WTC11 (cell line): ENCODE measurements at places on chromosomes 4 and X.

GRCh38 chr4:43014256-43014655 lies 121.7 kb downstream of the GRXCR1 start:
- H3K4me1 ChIP-seq: no peaks in the 10 kb centered on the region
- no peaks in the 10 kb centered on the region for H3K36me3 ChIP-seq
- no peaks in the 10 kb centered on the region for H3K27me3 ChIP-seq
- no peak for DNase-seq
- no peak overlapping the region for H3K4me3 ChIP-seq

DNA sequence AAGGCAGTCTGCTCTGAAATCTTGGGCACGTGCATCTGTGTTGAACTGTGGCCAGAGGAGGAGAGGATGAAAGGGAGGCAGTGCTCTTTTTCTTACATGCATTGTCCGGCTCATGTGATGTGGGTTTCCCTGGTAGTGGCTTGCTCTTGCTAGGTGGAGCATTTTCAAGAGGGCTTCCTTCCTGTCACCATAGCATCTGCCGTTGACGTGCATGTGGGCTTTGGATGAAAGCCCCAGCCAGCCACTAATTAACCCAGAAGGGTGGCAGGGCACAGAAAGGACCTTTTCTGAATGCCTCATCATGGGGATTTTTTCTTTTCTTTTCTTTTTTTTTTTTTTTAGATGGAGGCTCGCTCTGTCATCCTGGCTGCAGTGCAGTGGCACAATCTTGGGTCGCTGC lies 121.3 kb downstream of the GPR143 start:
- no peaks in the 10 kb centered on the region for H3K27me3 ChIP-seq
- no peak overlapping the region; the same call in 1 of the 2 replicates for H3K27ac ChIP-seq
- H3K4me3 ChIP-seq: no peak overlapping the region
- no peak for DNase-seq
- no peaks in the 10 kb centered on the region for H3K36me3 ChIP-seq

DNA sequence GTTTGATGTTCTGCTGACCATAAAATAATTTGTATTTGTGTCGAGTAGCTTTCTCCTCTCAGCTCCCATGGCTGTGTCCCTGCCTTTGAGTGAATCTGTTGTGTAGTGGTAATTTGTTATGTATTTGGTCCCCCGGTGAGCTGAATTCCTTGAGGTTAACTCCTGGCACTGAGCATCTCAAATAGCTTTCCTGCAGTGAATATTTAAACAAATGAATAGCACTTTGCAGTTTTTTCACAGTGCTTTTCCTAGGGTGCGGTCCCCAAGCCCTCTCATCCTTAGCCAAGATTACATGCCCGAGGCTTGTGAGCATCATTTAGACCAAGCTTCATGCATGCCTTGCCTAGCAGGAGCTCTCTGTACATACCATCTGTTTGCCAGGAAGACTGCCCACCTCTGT lies 74.2 kb downstream of the CLDN34 start:
- H3K27ac ChIP-seq: peak overlapping the region; percentile 94
- no peaks in the 10 kb centered on the region for H3K27me3 ChIP-seq
- H3K36me3 ChIP-seq: peaks cover 4% of the 10 kb centered on the region
- H3K4me3 ChIP-seq: 0 out of 2 replicates have a peak overlapping the region, but pooled peaks have one; percentile 20

DNA sequence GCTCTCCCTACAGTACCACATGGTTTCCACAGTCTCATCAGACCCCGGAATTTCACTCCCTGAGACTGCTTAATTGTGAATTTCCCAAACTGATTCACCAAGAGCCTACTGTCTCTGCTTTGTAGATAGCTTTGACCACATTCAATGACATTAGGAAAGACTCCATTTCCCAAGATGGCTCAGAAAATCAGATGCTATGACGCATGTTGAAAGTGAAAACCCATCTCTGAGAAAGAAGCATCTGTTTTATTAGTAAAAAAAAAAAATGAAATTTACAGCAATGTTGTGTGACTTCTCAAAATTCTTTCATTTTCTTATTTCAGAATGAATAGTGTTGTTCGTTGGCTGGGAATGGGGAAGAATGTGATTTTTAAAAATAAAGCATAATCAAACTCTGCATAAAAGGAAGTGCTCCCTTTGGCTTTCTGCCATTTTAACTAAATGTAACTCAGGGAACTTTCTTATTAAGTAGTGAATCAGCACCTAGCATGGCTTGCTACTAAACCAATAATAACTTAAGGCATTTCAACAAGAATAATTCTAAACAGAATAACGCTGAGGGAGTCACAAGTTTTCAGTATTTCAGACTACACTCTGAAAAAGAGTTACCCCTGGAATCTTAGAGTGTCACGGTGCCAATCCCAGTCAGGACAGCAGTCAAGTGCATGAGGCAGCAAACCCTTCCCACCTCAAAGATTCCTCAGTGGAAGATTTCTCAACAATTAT lies 97.4 kb upstream of the MYOZ2 start:
- H3K27me3 ChIP-seq: no peaks in the 10 kb centered on the region
- no peak overlapping the region for H3K27ac ChIP-seq
- no peak overlapping the region for H3K4me3 ChIP-seq
- H3K4me1 ChIP-seq: peaks cover 66% of the 10 kb centered on the region

- H3K36me3 ChIP-seq: no peaks in the 10 kb centered on the region
- H3K27ac ChIP-seq: no peak overlapping the region
- no peak for DNase-seq
- no peaks in the 10 kb centered on the region for H3K4me1 ChIP-seq
- no peak overlapping the region for H3K4me3 ChIP-seq
Measured at GRCh38 chr4:146285037-146285436, 70.7 kb downstream of the REELD1 start.

DNA sequence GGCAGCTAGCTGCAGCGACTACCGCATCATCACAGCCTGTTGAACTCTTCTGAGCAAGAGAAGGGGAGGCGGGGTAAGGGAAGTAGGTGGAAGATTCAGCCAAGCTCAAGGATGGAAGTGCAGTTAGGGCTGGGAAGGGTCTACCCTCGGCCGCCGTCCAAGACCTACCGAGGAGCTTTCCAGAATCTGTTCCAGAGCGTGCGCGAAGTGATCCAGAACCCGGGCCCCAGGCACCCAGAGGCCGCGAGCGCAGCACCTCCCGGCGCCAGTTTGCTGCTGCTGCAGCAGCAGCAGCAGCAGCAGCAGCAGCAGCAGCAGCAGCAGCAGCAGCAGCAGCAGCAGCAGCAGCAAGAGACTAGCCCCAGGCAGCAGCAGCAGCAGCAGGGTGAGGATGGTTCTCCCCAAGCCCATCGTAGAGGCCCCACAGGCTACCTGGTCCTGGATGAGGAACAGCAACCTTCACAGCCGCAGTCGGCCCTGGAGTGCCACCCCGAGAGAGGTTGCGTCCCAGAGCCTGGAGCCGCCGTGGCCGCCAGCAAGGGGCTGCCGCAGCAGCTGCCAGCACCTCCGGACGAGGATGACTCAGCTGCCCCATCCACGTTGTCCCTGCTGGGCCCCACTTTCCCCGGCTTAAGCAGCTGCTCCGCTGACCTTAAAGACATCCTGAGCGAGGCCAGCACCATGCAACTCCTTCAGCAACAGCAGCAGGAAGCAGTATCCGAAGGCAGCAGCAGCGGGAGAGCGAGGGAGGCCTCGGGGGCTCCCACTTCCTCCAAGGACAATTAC lies 1.4 kb downstream of the AR start:
- H3K36me3 ChIP-seq: no peaks in the 10 kb centered on the region
- peaks cover 40% of the 10 kb centered on the region for H3K4me1 ChIP-seq
- peaks cover 16% of the 10 kb centered on the region for H3K27me3 ChIP-seq
- H3K27ac ChIP-seq: 0 out of 2 replicates have a peak overlapping the region, but pooled peaks have one; percentile 32
- peak; percentile 19 for DNase-seq
- peak overlapping the region; percentile 82 for H3K4me3 ChIP-seq
